Stimulated activated CD8-positive, alpha-beta memory T cell treated with anti-CD3 and anti-CD28 coated beads, Interleukin-15, amount 100 ng/mL, for 48 hours (primary cell): ENCODE measurements at places on chromosomes 5 and 9.

DNA sequence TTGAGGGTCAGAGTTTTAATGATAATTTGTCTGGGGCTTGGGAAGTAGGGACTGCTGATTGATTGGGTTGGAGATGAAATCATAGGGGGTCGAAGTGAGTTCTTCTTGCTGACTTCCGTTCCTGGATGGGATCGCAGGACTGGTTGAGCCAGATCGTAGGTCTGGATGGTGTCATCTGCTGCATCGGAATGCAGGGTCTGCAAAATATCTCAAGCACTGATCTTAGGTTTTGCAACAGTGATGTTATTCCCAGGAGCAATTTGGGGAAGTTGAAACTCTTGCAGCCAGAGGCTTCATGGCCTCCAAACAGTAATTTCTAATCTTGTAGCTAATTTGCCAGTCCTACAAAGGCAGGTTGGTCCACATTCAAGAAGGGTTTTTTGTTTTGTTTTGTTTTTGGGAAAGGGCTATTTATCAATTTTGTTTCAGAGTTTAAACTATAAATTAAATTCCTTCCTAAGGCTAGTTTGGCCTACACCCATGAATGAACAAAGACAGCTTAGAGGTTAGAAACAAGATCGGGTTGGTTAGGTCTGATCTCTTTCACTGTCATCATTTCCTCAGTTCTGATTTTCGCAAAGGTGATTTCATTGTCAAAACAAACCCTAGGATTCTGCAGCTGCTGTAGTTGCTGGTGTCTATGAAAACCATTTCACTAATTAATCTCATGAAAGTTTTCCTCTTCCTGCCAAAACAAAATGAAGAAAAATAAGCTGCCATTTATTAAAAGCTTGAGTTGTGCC, 388.0 kb downstream of the TMEM232 start:
- DNase-seq: no peak

GRCh38 chr5:140927228-140927573, 1.1 kb downstream of the PCDHAC1 start:
- no peak for DNase-seq

DNA sequence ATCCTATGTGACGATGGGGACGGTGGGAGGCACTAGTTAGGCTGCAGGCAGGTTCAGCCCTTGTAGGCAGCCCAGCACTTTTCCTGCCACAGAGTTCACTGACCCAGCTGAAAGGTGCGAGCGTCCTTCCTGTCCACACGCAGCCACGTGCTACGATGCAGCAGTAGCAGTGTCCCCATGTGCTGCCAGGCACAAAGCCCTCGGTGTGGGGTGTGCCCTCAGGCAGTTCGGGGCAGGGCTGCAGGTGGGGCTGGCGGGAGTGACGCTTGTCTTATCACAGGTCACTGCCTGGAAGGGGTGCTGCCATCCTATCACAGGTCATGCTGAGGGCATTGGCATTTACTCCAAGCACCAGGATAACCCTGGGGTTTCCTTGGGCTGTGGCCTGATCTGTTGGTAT, 46.8 kb upstream of the CLPTM1L start:
- no peak for DNase-seq

GRCh38 chr5:26932238-26932637, 106.1 kb downstream of the CDH9 start:
- no peak for DNase-seq

GRCh38 chr9:69380811-69381210, 55.8 kb downstream of the ENTREP1 start:
- DNase-seq: no peak

DNA sequence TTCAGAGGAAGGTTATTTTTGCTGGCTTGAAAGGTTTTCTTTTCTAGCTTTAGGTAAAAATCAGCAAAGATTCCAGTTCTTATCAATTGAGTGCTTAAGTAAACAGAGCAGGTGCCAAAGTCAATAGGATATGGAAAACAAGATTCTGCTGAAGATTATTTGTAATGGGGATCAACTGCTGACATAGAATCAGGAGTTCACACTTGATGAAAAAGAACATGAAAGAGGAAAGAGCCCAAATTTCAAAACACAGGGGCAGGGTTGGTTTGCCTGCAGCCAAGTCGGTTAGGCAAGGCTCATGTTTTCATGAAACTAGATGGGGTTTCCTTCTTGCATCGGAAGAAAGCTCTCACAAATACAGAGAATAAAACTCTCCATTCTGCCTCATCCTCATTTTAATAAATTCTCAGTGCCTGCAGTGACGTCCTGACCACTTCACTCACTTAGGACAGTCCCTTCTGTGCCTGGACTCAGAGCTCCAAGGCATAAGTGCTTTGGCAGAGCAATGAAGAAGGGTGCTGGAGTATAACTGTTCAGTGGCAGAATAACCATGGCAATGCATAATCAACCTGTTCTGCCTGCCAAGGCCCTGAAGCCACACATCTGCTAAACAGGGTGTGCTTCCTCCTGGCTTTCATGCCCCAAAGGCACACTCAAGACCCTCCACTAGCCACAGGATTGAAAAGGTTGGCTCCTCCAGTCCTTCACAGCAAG, 179.6 kb downstream of the GNAQ start:
- DNase-seq: no peak

GRCh38 chr5:132073231-132074013, at the start of gene CSF2:
TSS of gene CSF2 (plus strand) at chr5:132073789. CDS start at chr5:132073824, 35 bp downstream.
- DNase-seq: no peak

- DNase-seq: no peak
Observed at GRCh38 chr5:40838086-40838485, 3.1 kb upstream of the RPL37 start.

- DNase-seq: no peak
Observed at GRCh38 chr5:87015901-87016300, 251.8 kb upstream of the RASA1 start.

DNA sequence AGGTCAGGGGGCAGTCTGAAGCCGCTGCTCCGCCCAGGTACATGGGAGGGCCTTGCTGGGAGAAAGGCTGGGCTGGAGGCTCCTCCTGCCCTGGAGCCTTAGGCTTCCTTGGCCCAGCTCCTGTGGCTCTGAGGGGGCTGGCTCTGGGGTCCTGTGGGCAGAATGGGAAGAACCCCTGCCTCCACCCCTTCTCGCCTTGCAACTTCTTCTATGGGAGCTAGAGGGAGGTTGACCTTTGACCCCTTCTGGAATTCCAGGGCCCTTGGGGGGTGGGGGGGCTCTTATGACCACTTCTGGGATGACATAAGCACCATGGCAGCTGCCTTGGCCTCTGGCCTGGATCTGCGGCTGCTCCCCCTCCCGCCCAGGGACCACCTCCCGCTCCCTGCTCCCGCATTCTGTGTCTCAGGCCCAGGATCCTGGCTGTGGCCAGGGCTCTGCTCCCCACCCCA, 32.2 kb downstream of the IER5L start:
- no peak for DNase-seq

- DNase-seq: no peak
Observed at GRCh38 chr5:77492653-77493000, 511 bp upstream of the WDR41 start.

GRCh38 chr5:110304176-110304575, 422.3 kb downstream of the TMEM232 start:
- DNase-seq: no peak

DNA sequence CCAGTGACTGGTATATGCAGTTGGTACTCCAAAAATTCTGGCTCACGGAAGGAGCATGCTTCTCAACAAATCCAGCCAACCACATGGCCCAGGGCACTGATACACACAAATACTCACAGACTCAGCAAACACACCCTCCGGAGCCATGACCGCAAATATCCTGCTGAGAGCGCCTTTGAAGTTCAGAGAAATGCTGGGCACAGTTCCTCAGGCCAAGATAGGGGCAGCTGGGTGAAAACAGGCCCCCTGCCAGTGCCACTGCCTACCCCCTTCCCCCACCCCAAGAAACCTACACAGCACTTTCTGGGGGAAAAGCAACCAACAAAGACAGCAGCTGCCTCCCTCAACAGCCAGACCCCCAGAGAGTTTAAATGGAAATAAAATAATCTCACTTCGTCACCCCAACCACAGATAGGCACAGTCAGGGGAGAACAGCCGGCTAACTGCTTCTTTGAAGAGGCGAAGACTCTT, 120.0 kb downstream of the C5orf15 start:
- DNase-seq: no peak

GRCh38 chr5:164203581-164204225, 698.3 kb downstream of the MAT2B start:
- no peak for DNase-seq

DNA sequence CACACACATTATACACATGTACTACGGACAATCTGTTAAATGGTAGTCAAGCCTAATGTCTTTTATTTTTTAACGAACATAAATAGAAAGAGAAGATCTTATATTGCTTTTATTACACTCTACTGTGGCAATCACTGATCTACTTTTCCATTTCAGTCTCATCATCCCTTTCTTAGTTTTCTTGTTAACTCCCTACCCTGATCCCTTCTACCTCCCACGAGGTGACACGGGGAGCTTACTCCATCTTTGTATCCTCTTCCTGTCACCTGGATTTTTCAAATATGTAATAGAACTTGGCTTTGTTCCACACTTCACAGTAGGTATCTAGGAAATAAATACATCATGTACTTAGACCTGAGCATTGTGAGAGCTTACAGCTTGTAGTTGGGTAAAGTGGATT, 211.0 kb downstream of the PIK3R1 start:
- DNase-seq: no peak

- no peak for DNase-seq
Observed at GRCh38 chr9:135588886-135589595, 27.5 kb downstream of the PAEP start.

DNA sequence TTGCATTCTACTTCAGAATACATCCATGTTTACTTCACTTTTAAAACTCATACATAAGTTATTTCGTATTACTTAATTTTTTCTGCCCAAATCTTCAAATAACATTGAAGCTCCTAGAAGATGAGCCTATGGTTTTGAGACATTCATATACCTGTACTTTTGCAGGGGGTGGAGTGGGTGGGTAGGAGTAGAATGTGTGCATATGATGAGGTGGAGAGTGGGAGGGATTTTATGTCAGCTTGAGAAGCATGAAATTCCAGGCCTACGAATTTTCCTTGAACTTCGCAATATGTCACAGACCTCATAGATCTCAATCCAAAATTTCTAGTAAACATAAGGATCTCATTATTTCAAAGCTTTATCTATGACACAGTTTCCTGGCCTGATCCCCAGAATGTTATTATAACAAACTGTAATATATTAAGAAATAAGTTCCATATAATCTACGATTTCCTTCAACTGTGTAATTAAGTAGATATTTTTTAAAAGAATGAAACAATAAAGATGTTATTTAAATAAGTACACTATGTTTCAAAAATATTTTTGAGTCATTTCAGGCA, 19.7 kb upstream of the MOB3B start:
- DNase-seq: no peak

DNA sequence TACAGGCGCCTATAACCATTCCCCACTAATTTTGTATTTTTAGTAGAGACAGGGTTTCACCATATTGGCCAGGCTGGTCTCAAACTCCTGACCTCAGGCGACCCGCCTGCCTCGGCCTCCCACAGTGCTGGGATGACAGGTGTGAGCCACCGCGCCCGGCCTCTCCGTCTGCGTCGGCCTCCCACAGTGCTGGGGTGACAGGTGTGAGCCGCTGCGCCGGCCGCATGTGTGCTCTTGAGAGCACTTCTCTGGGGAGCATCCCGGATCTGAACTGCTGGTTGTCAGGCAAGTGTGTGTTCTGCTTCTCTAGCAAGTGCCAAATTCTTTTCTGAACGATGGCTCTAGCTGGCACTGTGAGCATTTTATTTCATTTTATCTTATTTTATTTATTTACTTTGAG, 3.7 kb upstream of the ENTPD2 start:
- DNase-seq: no peak

DNA sequence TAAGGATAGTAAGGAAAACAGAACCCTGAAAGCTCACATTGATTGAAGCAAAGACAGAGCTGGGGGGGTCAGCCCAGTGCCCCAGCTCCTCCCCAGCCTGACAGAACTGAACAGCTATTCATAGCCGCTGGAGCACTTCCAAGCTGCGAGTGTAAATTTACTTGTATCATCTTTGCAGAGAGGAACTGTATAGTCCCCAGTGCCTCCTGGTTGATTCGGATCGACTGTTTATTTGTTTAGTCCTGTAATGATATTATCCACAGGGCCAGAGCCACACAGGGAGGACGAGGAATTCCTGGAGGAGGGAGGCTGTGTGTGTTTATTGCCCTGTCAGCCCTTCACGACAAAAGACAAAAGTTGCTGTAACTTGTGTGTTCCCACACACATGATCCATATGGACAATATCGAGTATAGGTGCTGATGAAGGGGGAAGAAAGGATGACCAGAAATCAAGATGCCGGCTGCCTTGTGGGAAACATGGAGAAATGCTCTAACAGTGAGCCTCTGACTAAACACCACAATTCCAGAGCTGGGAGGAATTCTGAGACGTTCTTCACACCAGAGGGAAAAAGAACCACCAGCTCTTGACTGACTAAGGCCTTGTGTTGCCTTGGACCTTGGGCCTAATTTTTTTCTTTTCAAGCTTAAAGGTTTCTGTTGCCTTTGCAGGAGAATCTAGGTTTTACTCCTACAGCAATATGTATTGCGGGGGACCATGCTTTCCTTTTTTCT, 31.1 kb downstream of the FOXD1 start:
- no peak for DNase-seq

DNA sequence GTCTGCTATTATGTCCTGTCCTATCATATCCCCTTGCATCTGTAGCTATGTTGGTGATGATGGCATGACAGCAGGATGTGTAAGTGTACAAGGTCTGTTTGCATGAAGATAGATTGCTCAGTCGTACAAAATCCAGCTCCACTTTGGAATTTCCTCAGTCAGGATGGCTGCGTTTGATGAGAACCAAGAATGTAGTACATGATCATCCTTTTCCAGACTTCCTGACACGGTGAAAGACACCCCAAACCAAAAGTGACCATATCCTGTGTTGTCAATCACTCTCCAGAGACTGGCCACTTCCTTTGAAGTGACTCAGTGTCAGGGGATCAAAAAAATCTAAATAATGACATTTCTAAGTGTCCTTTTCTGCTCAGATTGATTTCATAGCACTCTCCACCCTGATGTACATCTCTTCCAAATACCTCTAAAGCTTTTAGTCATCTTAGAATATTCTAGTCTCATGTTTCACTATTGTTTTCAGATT, 213.4 kb downstream of the PLK2 start:
- no peak for DNase-seq

GRCh38 chr9:36341936-36342577, 58.0 kb downstream of the RNF38 start:
- DNase-seq: no peak

DNA sequence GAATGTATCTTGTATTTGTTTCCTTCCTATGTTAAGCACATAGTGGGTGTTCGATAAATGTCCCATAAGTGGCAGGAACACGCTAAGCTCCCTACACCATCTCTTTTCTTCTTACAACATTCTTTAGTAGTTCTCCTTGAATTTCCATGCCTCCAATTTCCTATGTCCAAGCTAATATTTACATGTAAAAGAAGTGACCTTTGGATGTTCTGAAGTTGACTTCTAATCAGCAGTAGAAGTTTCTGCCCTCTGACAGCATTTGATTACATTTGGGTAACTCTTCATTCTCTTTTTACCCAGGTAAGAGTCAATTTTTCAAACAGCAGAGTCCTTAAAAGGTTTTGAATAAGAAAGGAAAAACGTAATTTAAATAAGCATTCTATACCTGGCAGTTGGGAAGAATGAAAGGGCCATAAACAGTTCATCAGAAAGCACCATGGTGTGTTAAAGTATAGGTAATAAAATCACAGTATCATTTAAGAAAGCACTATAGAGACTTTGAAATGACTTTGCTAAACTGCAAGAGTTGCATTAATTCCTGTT, 78.9 kb downstream of the TRPM3 start:
- DNase-seq: no peak
